CD8-positive, alpha-beta memory T cell (primary cell): ENCODE measurements at places on chromosomes 1 and 21.

DNA sequence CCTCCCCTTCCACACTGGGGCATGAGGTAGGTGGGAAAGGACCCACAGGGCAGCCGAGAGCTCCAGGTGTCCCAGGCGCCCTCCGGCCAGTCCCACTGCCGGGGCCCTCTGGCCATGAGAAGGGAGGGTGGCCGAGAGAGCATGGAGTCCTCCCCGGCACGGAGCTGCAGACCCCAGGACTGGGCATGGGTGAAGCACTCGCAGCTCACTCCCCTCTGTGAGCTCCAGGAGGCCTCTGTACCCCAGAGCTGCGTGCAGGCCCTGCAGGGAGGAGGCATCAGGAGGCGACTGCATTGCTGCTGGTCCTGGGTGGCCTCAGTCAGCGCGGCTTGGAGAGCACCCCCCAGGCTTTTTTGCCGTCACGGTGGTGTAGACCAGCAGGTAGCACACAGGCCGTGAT, 80.1 kb upstream of the TTC34 start:
- no peak for DNase-seq
- no peaks in the 10 kb centered on the region for H3K4me1 ChIP-seq
- H3K27me3 ChIP-seq, result no peaks in the 10 kb centered on the region
- no peaks in the 10 kb centered on the region for H3K36me3 ChIP-seq
- no peak overlapping the region for H3K4me3 ChIP-seq

DNA sequence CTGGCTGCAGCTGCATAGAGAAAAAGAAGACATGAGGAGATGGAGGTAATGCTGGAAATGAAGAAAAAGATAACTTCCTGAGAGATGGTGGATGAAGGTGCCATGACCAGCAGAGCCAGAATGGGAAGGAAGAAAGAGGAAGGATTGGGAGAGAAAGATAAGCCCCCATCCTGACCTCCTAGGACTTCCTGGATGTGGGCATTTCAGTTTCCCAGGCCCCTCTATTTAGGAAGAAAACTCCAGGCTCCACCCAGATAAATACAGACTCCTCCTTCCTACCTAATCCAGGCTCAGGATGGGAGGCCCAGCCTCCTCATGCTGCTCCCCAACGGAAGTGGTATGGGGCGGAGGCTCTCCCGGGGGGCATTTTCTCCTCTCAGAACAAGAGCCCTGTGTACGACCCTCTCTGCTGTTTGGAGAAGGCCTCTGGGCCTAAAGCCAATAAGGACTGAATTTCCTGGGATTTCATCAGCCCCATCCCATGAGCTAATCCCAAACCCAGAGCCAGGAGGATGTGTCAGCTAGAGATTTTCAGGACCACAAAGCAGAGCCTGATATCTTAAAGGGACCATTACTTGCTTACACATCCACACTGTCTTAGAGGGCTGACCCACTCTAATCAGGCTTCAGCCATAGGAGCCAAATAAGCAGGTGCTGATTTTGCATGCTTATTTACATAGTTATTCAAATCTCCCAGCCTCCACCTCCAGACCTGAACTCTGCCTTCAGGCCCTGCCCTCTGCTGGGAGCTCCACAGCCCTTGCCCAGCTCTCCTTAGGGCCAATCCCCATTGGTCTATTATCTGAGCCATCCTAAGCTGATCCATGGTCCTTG, 5.1 kb upstream of the ARHGEF2 start:
- H3K4me1 ChIP-seq, result peaks cover 50% of the 10 kb centered on the region
- no peaks in the 10 kb centered on the region for H3K27me3 ChIP-seq
- H3K36me3 ChIP-seq, result no peaks in the 10 kb centered on the region
- H3K4me3 ChIP-seq, result no peak overlapping the region
- no peak for DNase-seq

GRCh38 chr1:63618011-63618410, 24.8 kb downstream of the PGM1 start:
- H3K27me3 ChIP-seq, result no peaks in the 10 kb centered on the region
- H3K36me3 ChIP-seq, result no peaks in the 10 kb centered on the region
- no peak overlapping the region for H3K4me3 ChIP-seq
- H3K27ac ChIP-seq, result no peak overlapping the region
- DNase-seq, result no peak

DNA sequence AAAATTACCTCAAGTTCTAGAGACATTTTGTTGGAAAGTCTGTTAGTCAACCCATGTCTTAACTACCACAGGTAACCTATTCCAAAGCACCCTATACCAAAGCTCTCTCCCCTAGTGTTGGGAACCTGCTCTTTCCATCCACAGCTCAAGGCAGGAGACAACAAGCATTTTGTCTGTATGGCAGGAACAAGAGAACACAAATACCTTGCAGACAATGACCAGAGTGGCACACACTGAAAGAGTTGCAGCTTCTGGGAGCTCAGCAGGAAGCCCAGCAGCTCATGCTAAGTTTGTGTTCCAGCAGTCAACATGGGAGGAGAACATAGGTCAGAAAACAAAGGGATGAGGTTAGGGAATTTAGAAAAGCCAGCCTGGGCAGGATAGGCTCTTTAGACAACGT, 300.8 kb downstream of the HHIPL2 start:
- no peak overlapping the region for H3K4me3 ChIP-seq
- H3K27me3 ChIP-seq, result no peaks in the 10 kb centered on the region
- no peaks in the 10 kb centered on the region for H3K36me3 ChIP-seq
- H3K27ac ChIP-seq, result no peak overlapping the region

- H3K4me1 ChIP-seq, result no peaks in the 10 kb centered on the region
- no peak overlapping the region for H3K4me3 ChIP-seq
- H3K27ac ChIP-seq, result no peak overlapping the region
- no peaks in the 10 kb centered on the region for H3K36me3 ChIP-seq
- DNase-seq, result no peak
These were observed 15.1 kb upstream of the KLF17 start for GRCh38 chr1:44103270-44104131.

- H3K4me3 ChIP-seq, result no peak overlapping the region
- no peak overlapping the region for H3K27ac ChIP-seq
- DNase-seq, result no peak
- no peaks in the 10 kb centered on the region for H3K4me1 ChIP-seq
- H3K27me3 ChIP-seq, result no peaks in the 10 kb centered on the region
These were observed 885 bp downstream of the OR2T10 start for GRCh38 chr1:248596615-248597014.

GRCh38 chr1:61124696-61125095, 42.3 kb downstream of the NFIA start:
- H3K4me3 ChIP-seq, result no peak overlapping the region
- no peaks in the 10 kb centered on the region for H3K4me1 ChIP-seq
- DNase-seq, result no peak
- no peak overlapping the region for H3K27ac ChIP-seq

- H3K4me1 ChIP-seq, result no peaks in the 10 kb centered on the region
- DNase-seq, result no peak
- no peak overlapping the region for H3K4me3 ChIP-seq
These were observed 131.0 kb upstream of the RUNX1 start for GRCh38 chr21:35179990-35180540.

DNA sequence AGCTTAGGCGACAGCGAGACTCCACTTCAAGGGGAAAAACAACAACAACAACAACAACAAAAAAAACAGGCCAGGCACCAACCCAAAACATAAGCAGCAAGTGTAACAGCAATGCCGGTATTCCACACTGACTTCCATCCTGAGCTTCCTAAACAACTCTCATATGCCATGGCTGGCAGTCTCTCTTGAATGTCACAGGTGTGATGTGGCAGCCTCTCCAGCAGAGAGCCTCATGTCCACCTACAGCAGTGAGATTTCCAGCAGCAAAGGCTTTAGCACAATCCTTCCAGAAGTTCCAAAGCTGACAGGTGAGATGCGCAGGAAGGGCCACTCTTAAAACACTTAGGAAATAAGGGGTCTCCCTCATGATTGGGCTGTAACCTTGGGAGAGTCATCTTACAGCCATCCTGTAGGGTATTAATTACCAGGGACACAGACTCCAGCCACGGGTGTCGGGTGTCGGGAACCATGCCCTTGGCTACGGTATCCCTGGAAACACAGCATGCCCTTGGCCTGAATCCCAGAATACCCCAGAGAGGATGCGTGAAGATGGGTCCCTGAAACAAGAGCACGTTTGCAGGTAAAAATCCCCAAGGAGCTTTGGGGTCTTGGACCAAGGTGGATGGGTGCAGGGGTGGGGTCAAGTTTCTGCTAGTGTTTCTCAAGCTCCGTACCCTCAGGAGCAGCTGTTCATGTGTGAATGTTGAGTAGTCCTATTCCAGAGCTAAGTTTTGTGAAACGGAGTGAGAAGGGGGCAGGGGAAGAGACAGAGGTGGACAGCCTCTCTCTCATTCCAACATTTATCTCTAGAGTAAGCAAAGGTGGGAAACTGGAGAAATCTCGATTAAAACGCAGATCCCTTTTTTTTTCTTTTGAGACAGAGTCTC, 31.4 kb downstream of the CLSTN1 start:
- H3K27ac ChIP-seq, result no peak overlapping the region
- H3K36me3 ChIP-seq, result no peaks in the 10 kb centered on the region
- peaks cover 24% of the 10 kb centered on the region for H3K4me1 ChIP-seq
- no peaks in the 10 kb centered on the region for H3K27me3 ChIP-seq
- no peak overlapping the region for H3K4me3 ChIP-seq

GRCh38 chr1:229447809-229448252, 13.9 kb upstream of the ACTA1 start:
- DNase-seq, result no peak
- H3K27me3 ChIP-seq, result no peaks in the 10 kb centered on the region
- no peak overlapping the region for H3K27ac ChIP-seq
- H3K4me3 ChIP-seq, result no peak overlapping the region
- H3K36me3 ChIP-seq, result peaks cover 14% of the 10 kb centered on the region

DNA sequence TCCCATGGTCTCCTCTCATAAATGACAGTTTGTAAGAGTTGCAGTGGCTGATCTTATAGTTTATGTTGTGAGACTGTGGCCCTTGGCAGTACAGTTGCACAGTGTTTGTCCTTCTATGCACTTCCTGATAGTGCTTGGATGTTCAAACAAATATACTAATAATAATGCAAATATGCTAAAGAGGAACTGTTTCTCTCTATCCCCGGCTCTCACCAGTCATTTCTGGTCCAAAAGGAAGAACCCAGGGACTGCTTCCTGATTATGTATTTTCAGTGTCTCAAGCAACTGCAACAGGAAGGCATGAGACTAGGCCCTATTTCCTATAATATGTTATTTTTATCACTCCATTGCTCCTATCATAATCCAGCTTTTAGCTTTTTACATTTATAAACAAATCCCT, 17.0 kb upstream of the SUCO start:
- no peak overlapping the region for H3K27ac ChIP-seq
- no peak overlapping the region for H3K4me3 ChIP-seq
- no peaks in the 10 kb centered on the region for H3K4me1 ChIP-seq
- DNase-seq, result no peak
- H3K36me3 ChIP-seq, result no peaks in the 10 kb centered on the region

DNA sequence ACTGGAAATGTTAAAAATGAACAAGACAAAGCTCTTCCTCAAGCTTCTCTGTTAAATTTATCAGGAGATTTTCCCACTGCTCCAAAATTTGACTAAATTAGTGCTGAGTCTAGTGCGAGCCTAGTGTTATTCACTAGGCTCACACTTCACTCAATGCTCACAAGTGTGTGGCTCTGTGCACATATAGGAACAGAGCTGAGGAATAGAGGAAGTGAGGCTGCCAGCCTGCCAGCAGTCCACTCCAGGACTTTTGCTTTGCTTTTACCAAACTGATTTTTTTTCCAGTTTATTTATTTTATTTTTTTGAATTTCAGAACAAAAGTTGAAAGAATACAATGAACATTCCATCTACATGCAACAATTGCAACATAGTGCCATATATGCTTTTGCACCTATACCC, 87.2 kb downstream of the VAV3 start:
- H3K4me1 ChIP-seq, result no peaks in the 10 kb centered on the region
- no peak overlapping the region for H3K27ac ChIP-seq
- H3K27me3 ChIP-seq, result no peaks in the 10 kb centered on the region
- no peaks in the 10 kb centered on the region for H3K36me3 ChIP-seq
- no peak for DNase-seq

- H3K4me3 ChIP-seq, result no peak overlapping the region
- no peak overlapping the region for H3K27ac ChIP-seq
- H3K36me3 ChIP-seq, result no peaks in the 10 kb centered on the region
- no peaks in the 10 kb centered on the region for H3K27me3 ChIP-seq
- no peak for DNase-seq
These were observed 11.7 kb downstream of the USP25 start for GRCh38 chr21:15741510-15741909.

DNA sequence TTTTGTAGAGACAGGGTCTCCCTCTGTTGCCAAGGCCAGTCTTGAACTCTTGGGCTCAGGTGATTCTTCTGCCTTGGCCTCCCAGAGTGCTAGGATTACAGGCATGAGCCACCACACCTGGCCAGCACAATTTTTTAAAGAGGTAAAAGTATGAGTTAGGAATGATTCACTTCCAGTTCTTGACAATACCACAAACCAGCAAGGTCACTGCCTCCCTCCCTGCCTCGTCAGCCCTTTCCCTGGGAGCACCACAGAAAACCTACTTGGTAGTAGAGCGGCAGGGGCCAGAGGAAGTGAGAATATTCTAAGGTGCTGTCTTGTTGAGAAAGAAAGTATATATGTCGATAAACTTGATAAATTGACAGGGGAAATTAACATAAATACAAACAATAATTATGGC, 10.8 kb upstream of the CDA start:
- no peak for DNase-seq
- H3K27ac ChIP-seq, result no peak overlapping the region
- no peaks in the 10 kb centered on the region for H3K27me3 ChIP-seq
- no peaks in the 10 kb centered on the region for H3K36me3 ChIP-seq

- no peak overlapping the region for H3K4me3 ChIP-seq
- no peaks in the 10 kb centered on the region for H3K36me3 ChIP-seq
- H3K4me1 ChIP-seq, result peaks cover 4% of the 10 kb centered on the region
- peaks cover 23% of the 10 kb centered on the region for H3K27me3 ChIP-seq
- no peak overlapping the region for H3K27ac ChIP-seq
- DNase-seq, result no peak
These were observed 60.8 kb downstream of the ELK4 start for GRCh38 chr1:205570796-205571537.

DNA sequence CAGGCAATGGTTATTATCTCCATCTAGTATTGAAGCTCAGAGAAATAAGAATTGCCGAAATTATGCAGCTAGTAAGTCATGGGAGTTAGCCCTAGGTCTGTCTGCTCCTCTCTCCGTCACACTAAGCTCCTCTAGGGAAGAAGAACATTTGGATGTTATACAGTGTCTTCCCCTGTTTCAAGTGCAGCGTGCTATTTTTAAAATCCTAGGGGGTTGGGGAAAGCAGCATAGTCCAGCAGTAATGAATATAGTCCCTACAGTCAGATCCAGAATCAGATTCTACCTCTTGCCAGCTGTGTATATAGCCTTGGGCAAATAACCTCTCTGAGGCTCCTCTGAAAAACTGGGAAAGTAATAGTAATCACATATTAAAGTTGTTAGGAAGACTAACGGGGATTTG, 44.5 kb upstream of the OSBPL9 start:
- H3K4me3 ChIP-seq, result no peak overlapping the region
- DNase-seq, result no peak
- no peaks in the 10 kb centered on the region for H3K27me3 ChIP-seq
- H3K27ac ChIP-seq, result no peak overlapping the region
- peaks cover 36% of the 10 kb centered on the region for H3K4me1 ChIP-seq

GRCh38 chr1:182974506-182975191, 21.7 kb upstream of the SHCBP1L start:
- no peak overlapping the region for H3K4me3 ChIP-seq
- H3K27ac ChIP-seq, result no peak overlapping the region

GRCh38 chr1:235990330-235990795, 74.5 kb downstream of the NID1 start:
- no peaks in the 10 kb centered on the region for H3K36me3 ChIP-seq
- H3K4me1 ChIP-seq, result no peaks in the 10 kb centered on the region
- DNase-seq, result no peak
- H3K4me3 ChIP-seq, result no peak overlapping the region
- no peak overlapping the region for H3K27ac ChIP-seq

GRCh38 chr1:178768423-178768822, 43.4 kb downstream of the RALGPS2 start:
- no peak overlapping the region for H3K4me3 ChIP-seq
- H3K4me1 ChIP-seq, result no peaks in the 10 kb centered on the region
- H3K36me3 ChIP-seq, result no peaks in the 10 kb centered on the region

- DNase-seq, result no peak
- H3K4me1 ChIP-seq, result peaks cover 18% of the 10 kb centered on the region
These were observed 1.4 kb downstream of the ORC1 start for GRCh38 chr1:52402860-52403240.
